ENCODE measurements at places on chromosomes 7 and 10.

- no peak for DNase-seq
Measured at GRCh38 chr7:131061158-131061557, 266.5 kb upstream of the MKLN1 start.

DNA sequence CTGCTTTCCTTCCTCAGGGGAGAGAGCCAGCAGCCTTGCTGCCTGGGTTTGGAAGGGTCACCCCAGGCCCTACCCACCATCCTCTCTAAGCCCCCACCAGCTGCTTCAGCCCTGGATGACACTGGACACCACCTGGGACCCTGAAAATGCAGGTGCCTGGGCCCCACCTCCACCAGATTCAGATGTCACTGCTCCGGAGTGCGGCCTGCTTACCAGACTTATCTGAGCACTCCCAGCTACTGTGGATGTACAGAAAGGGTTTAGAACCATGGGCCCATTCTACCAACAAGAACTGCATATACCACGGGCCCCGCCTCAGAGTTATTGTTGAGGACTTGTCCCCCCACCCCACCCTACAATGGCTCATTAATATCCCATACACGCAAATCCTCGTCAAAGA is 172.3 kb downstream of the PTPRN2 start:
- DNase-seq: no peak

GRCh38 chr7:131364767-131365344 is 37.2 kb downstream of the MKLN1 start:
- DNase-seq: no peak

DNA sequence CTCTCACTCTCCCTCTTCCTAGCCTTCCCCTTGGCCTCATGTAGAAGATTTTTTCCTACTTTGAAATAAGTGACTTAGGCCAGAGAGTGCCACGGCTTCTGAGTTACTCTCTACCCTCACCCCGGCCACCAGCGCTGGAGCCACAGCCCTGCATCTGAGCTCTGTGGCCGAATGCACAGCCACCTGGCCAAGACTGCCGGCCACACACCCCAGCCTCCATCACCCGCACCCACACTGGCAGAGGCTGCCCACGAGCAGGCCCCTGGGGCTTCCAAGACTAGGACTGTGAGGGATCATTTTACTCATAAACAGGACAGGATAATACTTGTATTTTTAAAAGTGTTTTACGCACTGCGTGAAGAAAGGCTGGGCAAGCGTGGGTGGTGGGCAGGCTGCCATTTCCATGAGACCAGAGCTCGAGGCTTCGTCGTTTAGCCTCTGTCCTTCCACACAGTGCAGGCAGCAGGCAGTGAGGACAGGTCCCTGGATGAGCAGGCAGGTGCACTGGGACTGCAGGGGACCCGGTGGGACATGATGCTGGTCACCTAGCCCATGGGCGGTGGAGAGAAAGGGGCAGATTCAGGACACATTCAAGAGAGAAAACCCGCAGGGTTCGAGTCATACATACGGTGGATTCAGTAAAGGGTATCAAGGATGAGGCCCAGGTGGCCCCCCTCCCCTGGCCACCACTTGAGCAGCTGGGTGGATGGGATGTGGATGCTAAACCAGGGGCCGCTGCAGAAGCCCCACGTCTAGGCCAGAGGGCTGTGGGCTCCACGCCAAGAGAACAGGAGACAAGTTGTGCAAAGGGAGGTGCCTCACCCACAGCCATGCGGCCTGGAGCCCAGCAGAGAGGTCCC is 35.5 kb upstream of the RNF32 start:
- no peak for DNase-seq

DNA sequence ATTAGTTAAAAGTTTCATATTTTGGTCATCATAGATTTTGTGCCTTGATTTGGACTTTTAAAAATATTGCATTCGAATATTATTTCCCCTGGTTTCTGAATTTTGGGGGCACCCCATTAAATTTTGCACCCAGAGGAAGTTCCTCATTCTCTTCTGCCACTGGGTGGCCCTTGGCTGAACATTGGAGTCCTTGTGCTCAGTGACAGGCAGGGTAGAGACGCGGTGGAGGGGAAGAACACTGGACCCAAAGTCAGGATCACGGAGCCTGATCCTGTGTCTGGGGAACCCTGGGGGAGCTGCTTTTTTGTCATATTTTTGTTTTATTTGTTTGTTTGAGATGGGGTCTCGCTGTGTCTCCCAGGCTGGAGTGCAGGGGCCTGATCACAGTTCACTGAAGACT is 74.7 kb downstream of the MKI67 start:
- no peak for DNase-seq

GRCh38 chr10:4941540-4942330 is 21.5 kb upstream of the AKR1C1 start:
- no peak for DNase-seq

- DNase-seq: no peak
Measured at GRCh38 chr10:62866451-62866850, 50.3 kb upstream of the EGR2 start.

GRCh38 chr10:110656612-110657011 is 12.5 kb downstream of the RBM20 start:
- no peak for DNase-seq

GRCh38 chr7:42624471-42624870 is 287.4 kb downstream of the C7orf25 start:
- DNase-seq: no peak

DNA sequence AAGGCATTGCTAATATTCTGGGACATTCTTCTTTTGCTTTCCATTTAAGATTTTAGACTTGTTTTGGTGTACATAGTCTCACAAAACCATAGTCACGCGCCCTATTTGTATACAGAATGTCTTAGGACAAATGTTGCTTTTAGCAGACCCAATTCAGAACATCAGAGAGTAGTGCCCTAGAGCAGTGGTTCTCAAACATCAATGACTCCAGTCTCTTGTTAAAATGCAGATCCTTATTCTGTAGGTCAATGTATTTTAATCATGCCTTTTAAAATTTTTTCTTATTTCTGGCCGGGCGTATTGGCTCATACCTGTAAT is 127.4 kb upstream of the EFCAB10 start:
- no peak for DNase-seq

DNA sequence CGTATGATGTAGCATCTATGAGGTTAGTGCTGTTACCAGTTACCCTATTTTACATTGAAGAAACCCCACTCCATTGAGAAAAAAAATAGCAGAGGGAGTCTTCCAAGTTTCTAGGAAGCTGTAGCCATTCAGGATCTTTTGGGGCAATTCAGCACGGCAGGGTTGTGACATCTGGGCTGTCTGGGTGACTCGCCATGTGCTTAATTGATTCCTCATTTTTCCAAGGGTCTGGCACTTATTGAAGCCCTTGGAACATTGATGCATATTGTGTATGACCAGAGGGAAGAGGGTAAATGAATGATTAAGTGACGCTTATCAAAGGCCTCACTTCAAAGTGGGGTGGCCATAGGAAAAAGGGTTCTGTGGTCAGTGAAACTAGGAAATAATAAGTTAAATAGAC is 248.7 kb downstream of the ARHGAP12 start:
- no peak for DNase-seq

DNA sequence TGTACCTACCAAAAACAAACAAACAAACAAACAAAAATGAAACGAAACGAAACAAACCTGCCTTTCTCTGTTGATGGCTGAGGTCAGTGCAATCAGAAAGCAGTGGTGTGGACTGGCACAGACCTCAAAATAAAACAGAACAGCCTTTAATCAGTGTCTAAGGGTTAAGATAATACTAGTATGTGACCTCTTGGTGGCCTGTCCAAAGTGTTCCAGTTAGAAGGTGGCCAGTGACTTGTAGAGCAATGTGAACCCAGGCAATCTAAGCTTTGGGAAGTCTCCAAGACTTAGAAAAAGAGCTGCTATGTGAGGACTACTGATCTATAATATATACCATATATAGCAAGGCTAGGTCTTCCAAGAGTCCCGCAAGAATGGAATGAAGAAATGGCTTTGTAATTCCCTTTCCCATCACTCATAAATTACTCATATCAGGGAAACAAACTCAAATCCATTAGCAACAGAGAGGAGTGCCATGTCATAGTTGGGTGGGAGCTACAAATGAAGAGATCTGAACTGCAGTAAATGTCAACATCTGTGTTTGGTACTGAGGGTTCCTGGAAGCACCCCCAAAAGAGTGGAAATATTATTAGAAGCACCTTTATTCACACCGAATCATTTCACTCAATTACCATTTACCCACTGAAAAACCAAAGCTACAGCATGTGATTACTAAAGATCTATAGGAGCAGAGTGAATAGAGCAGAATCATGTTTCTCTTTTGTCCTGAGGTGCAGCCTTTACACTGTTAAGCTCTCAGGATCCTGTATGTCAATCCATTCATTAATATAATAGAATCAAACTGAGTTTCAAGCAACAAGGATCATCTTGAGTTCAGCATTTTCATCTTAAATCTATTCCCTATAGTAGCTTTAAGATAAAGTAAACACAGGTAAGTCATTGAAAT is 28.0 kb downstream of the ABLIM1 start:
- no peak for DNase-seq

GRCh38 chr10:129940617-129941198 is 23.4 kb downstream of the EBF3 start:
- no peak for DNase-seq

GRCh38 chr7:6350433-6351058 is 78.1 kb upstream of the CYTH3 start:
- no peak for DNase-seq

DNA sequence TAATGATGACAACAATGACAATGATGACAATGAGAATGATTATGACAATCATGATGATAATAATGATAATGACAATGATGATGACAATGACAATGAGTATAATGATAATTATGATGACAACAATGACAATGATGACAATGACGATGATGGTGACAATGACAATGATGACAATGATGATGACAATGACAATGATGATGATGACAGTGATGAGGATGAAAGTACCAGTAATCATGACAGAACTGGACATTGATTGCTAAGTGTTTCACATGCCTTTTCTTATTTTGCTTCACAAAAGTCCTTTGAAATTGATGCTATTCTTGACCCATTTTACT is 1106.0 kb upstream of the AUTS2 start:
- no peak for DNase-seq

GRCh38 chr7:4612939-4613841 is 68.9 kb upstream of the FOXK1 start:
- DNase-seq: no peak

DNA sequence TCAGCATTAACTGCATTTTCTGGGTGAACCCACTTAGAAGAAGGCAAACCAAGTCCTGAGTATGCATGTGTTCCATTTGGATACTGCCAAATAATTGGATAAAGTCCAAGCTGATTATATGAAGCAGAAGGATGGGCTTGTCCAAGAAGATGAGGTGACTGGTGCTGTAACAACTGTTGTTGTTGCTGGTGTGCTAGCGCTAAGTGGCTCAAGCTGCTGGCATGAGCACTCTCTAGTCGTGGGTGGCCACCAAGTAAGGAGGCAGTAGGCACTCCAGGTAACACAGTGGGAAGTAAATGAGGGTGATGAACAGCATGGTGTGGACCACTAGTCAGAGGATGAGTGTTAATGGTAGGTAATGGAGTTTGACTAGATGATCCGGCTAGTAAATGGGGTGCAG is 80.4 kb downstream of the NRBF2 start:
- DNase-seq: no peak

Measured in AG09309 (cell line).